ENCODE measurements at places on chromosomes 4 and X.

- no peak for DNase-seq
Measured at GRCh38 chrX:68840256-68840655, 11.4 kb downstream of the EFNB1 start.

DNA sequence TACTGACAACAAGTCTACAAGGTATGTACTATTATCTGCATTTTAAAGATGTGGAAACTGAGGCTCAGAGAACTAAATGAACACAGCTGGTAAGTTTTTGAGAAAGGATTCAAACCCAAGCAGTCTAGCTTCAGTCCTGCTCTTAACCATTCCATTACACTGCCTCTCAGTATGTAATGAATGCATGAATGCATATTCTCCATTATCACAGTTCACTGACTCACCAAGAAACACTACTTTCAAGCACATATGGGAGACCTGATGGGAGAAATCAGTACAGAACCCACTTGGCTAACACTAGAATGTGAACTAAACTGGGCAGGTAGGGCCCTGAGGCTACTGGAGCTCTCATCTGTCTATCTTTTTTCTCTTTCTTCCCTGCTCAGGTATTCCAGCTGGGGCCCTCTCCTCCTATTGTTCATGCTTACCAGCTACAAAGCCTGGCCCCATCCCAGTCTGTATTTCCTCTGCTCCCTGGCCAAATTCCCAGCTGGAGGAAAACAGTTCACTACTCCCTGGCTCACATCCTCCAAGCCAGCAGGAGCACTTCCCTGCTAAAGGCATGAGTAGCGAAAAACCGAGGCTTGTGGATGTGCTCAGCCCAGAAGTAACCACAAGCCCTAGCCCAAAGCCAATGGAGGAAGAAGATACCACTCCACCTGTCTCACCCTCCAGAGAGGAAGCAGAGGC lies 178.2 kb upstream of the ARHGEF9 start:
- no peak for DNase-seq

DNA sequence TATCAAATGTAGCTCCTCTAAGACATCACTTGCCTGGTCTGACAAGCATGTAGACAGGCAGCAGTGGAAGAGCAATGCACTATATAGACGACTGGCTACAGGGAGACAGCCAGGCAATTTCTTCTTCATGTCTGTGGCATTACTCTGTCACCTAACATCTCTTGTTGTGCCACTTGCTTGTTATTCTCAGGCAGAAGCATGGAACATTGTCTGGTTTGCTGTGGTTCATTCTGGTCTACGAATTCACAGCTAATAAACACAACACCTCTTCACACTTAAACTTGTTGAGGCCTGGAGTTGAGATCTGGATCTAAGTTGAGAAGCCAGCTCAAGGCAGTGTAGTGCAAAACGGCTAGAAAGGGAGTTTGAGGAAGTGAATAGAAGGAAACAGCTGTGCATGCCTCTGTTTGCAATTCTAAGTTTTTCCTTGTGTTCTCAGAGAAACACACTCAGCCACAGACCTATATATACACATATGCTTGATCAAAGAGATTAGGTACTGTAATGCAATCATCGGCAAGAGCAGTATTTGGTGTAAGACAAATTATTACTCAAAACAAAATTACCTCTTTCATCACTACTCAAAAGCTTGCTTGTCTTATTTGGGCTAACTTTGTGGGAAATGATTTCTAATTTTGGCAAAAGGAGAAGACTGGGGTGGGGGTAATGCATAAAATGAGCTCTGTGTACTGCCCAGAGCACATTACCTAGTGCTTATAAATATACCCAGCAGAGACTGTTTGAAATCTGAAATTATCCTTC lies 243.8 kb downstream of the PPP3CA start:
- no peak for DNase-seq

DNA sequence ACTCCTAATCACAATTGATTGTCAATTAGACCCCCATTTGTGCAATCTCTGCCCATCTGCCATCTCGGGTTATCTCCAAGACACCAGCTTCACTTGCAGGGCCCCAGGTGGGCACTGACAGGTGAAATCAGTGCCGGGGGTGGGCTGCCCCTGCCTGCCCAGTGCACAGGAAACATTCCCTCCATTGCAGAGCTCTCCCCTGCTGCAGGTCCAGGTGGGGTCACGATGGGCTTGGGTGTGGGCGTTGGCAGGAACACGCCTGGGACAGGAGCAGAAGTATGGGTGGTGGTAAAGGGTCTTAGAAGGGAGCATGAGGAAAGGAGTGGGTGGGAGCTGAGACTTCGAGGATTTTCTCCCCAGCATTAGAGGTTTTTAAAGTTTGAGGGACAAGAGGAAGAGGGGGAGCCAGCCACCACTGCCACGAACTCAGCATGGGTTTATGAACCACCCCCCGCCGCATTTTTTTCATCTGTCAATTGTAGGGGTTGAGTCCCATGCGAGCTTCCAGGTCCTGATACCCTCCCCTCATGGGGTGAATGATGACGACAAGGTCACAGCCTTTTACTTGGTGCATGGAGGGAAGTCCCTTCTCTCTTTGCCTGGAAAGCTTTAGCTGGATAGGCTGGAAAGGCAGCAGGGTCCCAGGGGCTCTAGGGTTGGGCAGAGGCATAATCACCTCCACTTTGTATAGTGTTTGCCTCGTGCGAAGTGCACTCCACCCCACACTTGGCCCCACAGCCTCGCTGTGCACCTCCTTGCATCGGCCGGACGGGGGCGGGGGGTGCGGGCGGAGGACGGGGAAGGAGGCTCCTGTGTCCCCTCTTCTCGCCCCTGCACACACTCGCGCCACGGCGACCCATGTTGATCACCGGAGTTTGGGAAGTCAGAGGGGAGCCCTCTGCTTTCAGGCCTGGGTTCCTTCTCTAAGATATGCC lies 3.5 kb upstream of the NKX1-1 start:
- DNase-seq: no peak

DNA sequence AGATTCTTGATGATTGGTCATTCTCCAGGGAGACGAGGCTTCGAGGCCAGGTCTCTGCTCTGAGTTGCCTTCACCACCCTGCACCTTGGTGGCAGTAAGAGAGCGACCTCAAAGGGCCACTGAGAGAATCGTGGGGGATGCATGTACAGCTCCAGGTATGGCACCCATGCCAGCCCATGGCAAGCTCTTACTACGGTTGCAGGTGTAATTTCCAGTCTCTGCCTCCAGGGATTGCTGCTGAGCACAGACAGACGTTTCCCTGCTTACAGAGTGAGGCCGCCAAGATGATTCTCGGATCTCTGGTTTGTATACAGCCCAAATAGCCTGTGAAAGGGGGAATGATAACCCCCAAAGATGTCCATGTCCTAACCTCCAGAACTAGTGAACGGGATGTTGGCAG lies 16.3 kb upstream of the DRD5 start:
- DNase-seq: no peak

- no peak for DNase-seq
Measured at GRCh38 chr4:7457201-7458065, 22.7 kb upstream of the PSAPL1 start.

- no peak for DNase-seq
Measured at GRCh38 chr4:135177321-135177720, 975.7 kb upstream of the PABPC4L start.

- DNase-seq: no peak
Measured at GRCh38 chr4:59484944-59485343, 1715.2 kb upstream of the ADGRL3 start.

DNA sequence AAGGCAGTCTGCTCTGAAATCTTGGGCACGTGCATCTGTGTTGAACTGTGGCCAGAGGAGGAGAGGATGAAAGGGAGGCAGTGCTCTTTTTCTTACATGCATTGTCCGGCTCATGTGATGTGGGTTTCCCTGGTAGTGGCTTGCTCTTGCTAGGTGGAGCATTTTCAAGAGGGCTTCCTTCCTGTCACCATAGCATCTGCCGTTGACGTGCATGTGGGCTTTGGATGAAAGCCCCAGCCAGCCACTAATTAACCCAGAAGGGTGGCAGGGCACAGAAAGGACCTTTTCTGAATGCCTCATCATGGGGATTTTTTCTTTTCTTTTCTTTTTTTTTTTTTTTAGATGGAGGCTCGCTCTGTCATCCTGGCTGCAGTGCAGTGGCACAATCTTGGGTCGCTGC lies 121.3 kb downstream of the GPR143 start:
- no peak for DNase-seq
